ENCODE measurements at places on chromosomes 7 and 10. TPM values are rescaled to one million over a fixed set of nuclear protein-coding genes. Genes with fewer than 3 reads are reported as not detected.

The COBL gene
- not detected for total RNA-seq

The PALD1 gene
- total RNA-seq = under 0.01 TPM

The FAM180A gene
- 1.7 TPM for total RNA-seq

The CDH23 gene
- total RNA-seq = not detected

The DNMBP gene
- total RNA-seq = 20.4 TPM

The PRRT4 gene
- total RNA-seq = not detected

The ZNF138 gene
- 3.5 TPM for total RNA-seq

The AOC1 gene
- total RNA-seq = not detected

The LMOD2 gene
- total RNA-seq = not detected

The ZNF467 gene
- total RNA-seq = 3.0 TPM

The CYP3A4 gene
- total RNA-seq = not detected

The TMEM229A gene
- not detected for total RNA-seq

The TRIL gene
- under 0.01 TPM for total RNA-seq

The DOCK1 gene
- total RNA-seq = 24.5 TPM

The CDHR1 gene
- total RNA-seq = 0.58 TPM

The PLXNA4 gene
- total RNA-seq = under 0.01 TPM

The BLNK gene
- total RNA-seq = not detected

The ZNF239 gene
- total RNA-seq = 5.1 TPM

The AZGP1 gene
- not detected for total RNA-seq

The GIMAP2 gene
- total RNA-seq = 1.2 TPM

The MYH16 gene
- total RNA-seq = not detected

The PROSER2 gene
- 4.3 TPM for total RNA-seq

The FXYD4 gene
- not detected for total RNA-seq

The KIAA1549 gene
- total RNA-seq = 1.2 TPM

The ZNF3 gene
- total RNA-seq = 22.5 TPM

The SPDYE11 gene
- total RNA-seq = not detected

The ZC3HAV1 gene
- 28.8 TPM for total RNA-seq

The RPEL1 gene
- under 0.01 TPM for total RNA-seq

The NEUROG3 gene
- not detected for total RNA-seq

The TUBB8 gene
- total RNA-seq = not detected

The TMEM270 gene
- total RNA-seq = not detected

The SEMA4G gene
- total RNA-seq = 0.29 TPM

The CHAT gene
- not detected for total RNA-seq

The PKD2L1 gene
- total RNA-seq = not detected

The BAIAP2L1 gene
- total RNA-seq = 1.2 TPM

The SGCE gene
- total RNA-seq = 135 TPM

The WDR86 gene
- total RNA-seq = 17.6 TPM

The GPR37 gene
- total RNA-seq = 1.4 TPM

The CYP3A7 gene
- not detected for total RNA-seq

The ERLIN1 gene
- total RNA-seq = 28.3 TPM

The STEAP1 gene
- total RNA-seq = 26.5 TPM

The SUGCT gene
- total RNA-seq = 5.0 TPM

The AKR1C2 gene
- total RNA-seq = 5.0 TPM

The LIPK gene
- total RNA-seq = not detected

The MSS51 gene
- 1.6 TPM for total RNA-seq

The SPDYE3 gene
- not detected for total RNA-seq

The COPG2 gene
- 18.4 TPM for total RNA-seq

The TMEM213 gene
- total RNA-seq = not detected

The CALCR gene
- total RNA-seq = not detected

The LIPM gene
- total RNA-seq = not detected

The ADIRF gene
- total RNA-seq = 35.6 TPM

The FEZF1 gene
- total RNA-seq = not detected

The DGKB gene
- 0.89 TPM for total RNA-seq

The RAPGEF5 gene
- total RNA-seq = 0.29 TPM

Measured in myometrial cell (primary cell).